ENCODE measurements at places on chromosomes 6 and 20.

GRCh38 chr6:79724816-79725215 is 93.7 kb downstream of the SH3BGRL2 start:
- no peak for DNase-seq

GRCh38 chr6:93644611-93645010 is 225.3 kb upstream of the EPHA7 start:
- DNase-seq: no peak

- no peak for DNase-seq
Observed at GRCh38 chr20:22691369-22692118, 107.2 kb upstream of the FOXA2 start.

DNA sequence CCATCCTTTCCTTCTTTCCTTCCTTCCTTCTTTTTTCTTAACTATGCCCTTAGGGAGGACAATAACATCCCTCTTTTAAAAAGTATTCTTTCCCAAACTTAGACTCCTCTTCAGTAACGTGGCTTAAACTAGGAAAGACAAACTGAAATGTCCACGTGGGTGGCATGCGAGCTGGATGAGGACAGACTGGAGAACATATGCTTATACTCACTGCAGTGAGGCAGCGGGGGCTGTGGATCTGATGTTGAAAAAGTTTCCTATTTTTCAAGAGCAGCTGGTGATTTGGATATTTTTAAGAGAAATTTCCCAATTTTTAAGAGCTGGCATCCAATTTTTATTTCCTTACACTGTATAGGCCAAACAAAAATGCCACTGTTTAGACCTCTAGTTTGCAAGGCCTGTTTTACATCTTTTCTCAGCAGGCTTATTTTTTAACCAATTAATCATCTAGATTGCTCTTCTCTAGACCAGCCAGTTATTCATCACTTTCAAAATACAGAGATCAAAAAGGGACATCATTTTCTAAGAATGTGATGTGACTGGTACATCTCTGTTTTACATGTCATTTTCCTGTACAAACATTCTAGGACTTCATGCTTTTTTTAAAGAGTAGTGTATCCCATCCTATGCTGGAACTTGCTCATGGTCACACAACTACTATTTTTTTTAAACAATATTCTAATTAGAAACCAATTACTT is 226.5 kb downstream of the BTBD9 start:
- DNase-seq: no peak

GRCh38 chr6:8858854-8859331 is 423.5 kb upstream of the SLC35B3 start:
- DNase-seq: no peak

- DNase-seq: no peak
Observed at GRCh38 chr6:158389193-158389919, 77.1 kb downstream of the TULP4 start.

DNA sequence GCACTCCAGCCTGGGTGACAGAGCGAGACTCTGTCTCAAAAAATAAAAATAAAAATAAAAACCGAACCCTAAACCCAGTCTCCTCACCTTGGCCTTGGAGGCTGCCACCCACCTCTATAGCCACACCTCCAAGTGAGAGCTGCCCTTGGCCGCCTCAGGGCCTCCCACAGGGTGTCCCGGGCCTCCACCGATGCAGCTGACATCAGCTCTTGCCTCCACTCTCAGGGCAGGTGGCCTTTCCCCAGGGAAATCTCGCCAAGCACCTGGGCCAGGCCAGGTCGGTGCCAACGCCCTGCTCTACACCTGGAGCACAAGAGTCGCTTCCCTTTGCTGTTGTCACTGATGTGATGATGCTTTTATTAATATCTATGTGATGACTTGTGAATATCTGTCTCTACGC is 8.9 kb upstream of the MYL9 start:
- DNase-seq: no peak

GRCh38 chr20:59632541-59633113 is 28.3 kb downstream of the PHACTR3 start:
- no peak for DNase-seq

GRCh38 chr6:41663568-41663967 is 25.3 kb downstream of the MDFI start:
- DNase-seq: no peak

DNA sequence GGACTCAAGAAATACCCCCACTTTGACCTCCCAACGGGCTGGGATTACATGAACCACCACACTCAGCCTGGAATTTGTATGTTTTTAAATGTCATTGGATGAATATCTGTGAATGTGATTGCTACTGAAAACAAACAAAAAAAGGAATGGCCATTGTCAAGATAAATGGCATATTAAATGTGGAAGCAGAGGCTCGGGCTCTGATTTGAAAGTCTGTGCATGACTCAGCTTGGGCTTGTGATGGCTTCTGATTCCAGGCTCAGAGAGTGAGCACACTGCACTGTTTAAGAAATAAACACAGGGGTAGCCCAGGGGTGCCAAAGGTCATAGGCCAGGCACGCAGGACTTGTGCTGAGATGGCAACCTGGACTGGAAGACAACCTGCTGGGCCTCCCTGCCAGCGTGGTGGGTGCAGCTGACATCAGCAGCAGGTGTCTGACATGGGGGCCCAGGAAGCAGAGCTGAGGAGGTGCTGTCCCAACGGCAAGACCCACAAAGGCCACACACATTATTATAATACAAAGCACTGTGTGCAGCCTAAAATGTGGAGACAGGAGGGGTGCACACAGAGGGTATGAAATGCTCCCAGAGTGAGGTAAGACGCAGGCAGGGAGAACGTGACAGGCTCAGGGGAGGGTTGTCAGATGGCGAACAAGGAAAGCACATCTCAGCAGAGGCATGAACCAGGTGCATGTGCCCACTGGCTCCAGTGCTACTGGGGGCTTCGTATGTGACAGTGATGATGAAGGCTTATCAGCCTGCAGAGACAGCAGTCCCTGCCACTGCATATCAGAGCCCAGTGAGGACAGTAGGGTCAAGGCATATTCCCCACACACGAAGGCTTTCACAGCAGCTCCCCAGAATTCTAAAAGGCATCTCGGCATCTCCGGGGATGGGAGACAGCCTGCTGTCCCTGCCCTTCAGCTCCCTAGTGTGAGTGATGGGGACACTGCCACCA is 169.4 kb downstream of the SYNDIG1 start:
- DNase-seq: no peak

- no peak for DNase-seq
Observed at GRCh38 chr6:42960243-42961019, at the start of gene GNMT. Gene GNMT (plus strand): TSS chr6:42960754. CDS start chr6:42960768, 14 bp downstream.

DNA sequence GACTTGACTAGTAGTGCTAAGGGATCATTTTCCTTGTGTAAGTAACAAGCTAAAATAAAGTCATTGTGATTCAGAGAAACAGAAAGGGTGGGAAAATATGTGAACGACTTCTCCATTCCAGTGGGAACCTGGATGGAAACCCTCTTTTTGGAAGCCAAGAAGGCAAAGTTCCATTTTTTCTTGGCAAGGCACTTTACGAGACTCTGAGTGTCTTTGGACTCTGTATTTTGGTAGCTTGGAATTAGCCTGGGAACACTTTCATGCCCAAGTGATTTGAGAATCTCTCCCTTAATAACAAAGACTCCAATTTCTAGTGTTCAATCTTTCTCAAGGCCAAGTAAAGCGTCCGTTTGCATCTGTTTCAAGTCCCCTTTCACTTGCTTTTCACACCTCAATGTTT is 100.5 kb upstream of the SASH1 start:
- DNase-seq: no peak

GRCh38 chr20:55132523-55132922 is 657.1 kb downstream of the DOK5 start:
- no peak for DNase-seq

DNA sequence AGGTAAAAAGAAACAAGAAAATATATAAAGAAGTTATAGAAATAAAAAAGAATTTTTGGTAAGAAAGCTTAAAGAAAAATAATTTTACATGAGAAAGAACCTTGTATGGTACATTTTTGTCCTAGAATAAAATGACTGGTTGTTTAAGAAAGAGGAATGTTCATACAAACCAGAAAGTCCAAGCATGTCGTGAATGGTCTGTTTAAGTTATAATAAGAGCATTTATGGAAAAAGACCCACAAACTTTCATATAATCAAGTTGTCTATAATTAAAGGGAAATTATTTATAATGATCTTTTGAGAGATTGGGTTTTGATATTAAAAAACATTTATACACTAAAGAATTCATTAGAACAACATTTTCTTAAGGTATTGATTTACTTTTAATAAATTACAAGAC is 27.8 kb upstream of the FAM110A start:
- no peak for DNase-seq

DNA sequence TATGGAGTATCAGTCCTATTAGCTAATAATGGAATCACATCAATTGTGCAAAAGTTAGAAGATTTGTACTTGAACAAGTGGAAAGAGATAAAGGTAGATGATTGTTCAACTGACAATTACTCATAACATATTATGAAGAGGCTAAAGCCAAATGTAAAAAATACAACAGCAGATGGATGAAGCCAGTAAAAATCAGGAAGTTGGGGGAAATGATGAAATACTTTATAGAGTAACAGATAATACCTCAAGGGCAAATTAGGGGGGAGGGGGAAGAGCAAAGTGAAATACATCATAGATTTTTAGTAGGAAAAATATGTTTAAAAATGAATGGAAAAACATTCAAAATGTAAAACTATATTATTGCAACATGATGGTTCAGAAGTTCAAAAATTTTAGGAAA is 114.0 kb downstream of the PDSS2 start:
- DNase-seq: no peak

GRCh38 chr6:117409420-117409819 is 16.3 kb downstream of the ROS1 start:
- no peak for DNase-seq

- DNase-seq: no peak
Observed at GRCh38 chr20:49420811-49421295, 61.6 kb downstream of the KCNB1 start.

DNA sequence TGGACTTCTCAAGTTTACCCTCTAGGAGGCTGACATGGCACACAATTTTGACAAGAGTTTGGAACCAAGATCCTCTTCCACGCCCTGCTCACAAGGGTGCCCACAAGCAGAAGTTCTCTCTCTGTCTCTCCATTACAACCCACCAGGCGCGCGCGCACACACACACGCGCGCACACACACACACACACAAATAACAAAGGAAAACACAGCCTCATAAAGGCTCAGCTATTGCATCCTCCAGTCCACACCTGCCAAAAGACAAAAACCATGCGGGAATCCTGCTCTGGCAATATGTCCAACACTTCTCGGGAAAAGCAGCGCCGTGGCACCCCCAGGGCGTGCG is 870 bp downstream of the PAK5 start:
- no peak for DNase-seq

DNA sequence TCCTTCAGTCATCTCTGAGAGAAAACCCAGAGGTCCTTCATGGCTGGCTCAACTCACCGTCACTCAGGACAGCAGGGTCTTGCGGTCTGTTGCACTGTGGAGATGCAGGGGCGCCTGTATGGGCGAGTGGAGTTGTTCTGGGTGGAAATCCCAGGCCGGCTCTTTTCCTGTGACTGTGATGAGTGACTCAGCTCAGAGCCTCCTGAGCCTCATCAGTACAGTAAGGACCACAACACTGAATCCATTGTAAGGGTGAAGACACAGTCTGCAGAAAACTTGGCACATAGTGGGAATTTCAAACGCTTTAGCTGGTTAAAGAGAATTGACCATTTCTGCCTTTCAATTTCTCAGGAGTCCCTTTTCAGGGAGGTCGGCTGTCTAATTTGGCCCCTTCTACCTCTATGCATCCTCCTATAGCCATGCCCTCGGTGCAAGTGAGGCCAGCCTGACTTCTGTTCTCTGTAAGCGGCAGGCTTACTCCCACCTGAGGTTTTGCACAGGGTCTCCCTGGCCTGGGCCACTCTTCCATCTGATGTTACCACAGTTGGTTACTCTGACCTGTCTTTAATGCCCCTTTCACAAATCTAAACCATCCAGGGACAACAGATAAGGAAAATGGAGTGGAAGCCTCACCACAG is 35.5 kb upstream of the TBXT start:
- no peak for DNase-seq

GRCh38 chr6:17574866-17575560 is 25.1 kb upstream of the FAM8A1 start:
- DNase-seq: peak; percentile 70

DNA sequence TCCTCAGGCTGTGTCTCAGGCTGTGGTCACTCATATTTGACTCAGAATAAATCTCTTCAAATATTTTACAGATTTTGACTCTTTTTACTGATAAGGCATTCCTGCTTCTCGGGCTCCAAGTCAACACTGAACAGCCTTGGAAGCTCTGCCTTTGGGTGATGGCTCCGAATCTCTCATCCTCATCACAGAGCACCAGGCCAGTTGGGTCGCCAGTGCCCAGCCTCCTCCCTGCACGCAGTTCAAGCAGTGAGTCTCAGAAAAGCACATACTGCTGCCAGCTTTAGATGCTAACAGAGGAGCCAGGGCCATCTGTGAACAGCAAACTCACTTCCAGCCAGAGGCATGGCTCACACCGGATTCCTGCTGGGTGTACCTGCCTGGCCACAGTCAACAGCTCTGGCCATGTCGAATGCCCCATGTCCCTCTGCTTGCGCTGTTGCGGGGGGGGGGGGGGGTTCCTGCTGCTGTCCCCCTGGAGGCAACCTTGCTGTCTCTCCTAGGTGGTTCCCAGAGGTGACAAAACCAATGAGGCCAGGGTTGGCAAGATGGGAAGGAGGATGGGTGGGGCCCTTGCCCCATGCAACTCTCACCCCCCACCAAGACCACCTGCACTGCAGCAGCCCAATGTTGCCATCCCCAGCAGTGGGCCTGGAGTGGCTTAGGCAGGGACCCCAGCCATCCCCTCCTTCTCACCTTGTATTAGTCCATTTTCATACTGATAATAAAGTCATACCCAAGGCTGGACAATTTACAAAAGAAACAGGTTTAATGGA is 248.8 kb downstream of the ERMARD start:
- no peak for DNase-seq

- DNase-seq: no peak
Observed at GRCh38 chr20:42399802-42400201, 781.6 kb upstream of the CHD6 start.

GRCh38 chr20:62876902-62877816 is 15.5 kb upstream of the TCFL5 start:
- no peak for DNase-seq

DNA sequence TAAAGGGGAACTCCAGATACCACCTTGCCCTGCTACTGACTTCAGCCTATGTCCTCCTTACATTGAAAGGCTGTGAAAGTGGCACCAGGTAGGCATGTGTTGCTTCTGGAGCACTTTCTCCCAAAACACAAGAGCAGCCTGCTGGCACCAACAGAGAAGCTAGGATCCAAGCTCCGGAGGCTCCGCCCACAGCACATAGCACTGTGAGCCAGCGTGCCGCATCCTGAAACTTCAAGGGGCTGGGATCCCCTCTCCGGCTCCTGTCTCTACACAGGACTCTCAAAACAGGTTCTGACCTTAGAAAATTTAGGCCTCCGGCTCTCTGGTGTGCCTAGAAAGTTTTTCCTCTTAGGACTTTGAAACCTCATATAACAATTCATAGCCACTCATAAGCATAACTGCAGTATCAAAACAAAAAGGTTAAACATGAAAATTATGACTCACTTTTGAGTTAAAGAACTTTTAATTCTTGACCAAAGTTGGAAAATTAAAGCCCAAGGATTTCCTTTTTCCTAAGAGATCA is 41.1 kb downstream of the EZR start:
- no peak for DNase-seq

Data from AG04449 (cell line).